ENCODE measurements at places on chromosomes 3 and 15.

GRCh38 chr3:132006605-132007204 is 28.1 kb downstream of the CPNE4 start:
- peak; percentile 9 for DNase-seq

DNA sequence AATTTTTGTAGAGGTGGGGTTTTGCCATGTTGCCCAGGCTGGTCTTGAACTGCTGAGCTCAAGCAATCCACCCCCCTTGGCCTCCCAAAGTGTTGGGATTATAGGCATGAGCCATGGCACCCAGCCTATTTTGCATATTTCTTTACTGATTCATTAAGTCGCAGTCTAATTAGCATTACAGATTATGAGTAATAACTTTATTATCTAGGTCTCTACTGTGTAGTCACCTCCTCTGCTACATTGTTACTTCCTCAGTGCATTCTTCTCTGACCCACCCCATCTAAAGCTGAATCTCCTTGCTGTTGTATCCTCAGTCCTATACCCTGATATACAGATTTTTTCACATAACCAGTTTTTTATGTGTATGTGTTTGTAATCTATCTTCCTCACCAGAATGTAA is 61.7 kb downstream of the TFDP2 start:
- no peak for DNase-seq

GRCh38 chr3:48226939-48227338 is 3.6 kb downstream of the CAMP start:
- DNase-seq = no peak

- no peak for DNase-seq
Measured at GRCh38 chr15:63013052-63013808, 29.3 kb upstream of the TPM1 start.

DNA sequence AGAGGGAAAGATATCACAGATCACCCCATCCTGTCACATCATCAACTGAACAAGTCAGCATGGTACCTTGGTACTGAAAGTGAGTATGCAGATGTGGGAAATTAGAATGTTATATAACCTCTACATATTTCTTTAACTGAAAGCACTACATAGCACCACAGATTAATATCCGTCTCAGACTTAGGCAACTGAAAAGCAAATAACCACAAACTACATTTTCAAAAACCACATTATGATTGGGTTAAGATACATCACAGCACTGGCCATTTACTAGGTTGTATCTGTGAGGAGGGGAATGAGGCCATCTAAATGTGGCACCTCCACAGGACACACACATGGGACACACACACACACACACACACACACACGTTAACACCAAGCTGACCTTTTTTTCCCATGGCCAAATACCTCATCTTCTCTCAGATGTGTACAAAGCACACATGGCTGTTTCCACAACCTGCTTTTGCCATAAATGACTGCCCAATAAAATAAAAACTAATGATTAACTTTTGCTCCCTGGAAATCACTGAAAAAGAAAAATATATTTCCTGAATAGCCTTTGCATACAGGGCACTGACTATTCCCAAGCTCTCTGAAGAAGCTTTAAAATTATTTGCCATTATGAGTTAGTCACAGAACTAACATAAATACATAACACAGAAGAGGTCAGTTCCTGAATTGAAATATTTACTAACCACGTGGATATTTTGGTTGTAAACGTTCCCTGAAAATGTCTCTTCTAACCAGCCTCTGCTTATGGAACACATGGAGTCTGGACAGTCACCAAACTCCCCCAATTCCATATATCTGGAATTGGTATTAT is 60.1 kb downstream of the SUMF1 start:
- DNase-seq = no peak

DNA sequence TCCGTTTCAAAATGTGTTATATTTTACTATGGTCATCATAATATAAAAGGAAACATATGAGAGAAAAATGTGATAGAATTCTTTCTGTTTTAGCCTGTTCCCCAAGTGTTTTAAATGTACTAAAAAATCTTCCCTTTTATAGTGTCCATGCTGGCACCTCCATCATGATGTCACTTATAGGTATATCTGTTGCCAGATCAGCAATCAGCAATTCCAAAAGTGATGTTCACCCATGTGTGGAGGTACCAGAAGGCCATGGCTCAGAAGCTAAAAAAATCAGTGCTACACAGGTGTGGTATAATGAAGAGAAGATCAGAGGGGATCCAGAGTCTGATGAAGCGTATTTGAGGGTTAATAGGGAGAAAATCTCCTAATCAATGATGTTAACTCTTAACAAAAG is 1.1 kb upstream of the GPR15 start:
- no peak for DNase-seq

- DNase-seq = no peak
Measured at GRCh38 chr15:80386151-80386550, 18.0 kb upstream of the ARNT2 start.

- DNase-seq = no peak
Measured at GRCh38 chr3:177525414-177525813, 328.1 kb upstream of the TBL1XR1 start.

- DNase-seq = no peak
Measured at GRCh38 chr15:62469874-62470688, 305.0 kb upstream of the C2CD4B start.

DNA sequence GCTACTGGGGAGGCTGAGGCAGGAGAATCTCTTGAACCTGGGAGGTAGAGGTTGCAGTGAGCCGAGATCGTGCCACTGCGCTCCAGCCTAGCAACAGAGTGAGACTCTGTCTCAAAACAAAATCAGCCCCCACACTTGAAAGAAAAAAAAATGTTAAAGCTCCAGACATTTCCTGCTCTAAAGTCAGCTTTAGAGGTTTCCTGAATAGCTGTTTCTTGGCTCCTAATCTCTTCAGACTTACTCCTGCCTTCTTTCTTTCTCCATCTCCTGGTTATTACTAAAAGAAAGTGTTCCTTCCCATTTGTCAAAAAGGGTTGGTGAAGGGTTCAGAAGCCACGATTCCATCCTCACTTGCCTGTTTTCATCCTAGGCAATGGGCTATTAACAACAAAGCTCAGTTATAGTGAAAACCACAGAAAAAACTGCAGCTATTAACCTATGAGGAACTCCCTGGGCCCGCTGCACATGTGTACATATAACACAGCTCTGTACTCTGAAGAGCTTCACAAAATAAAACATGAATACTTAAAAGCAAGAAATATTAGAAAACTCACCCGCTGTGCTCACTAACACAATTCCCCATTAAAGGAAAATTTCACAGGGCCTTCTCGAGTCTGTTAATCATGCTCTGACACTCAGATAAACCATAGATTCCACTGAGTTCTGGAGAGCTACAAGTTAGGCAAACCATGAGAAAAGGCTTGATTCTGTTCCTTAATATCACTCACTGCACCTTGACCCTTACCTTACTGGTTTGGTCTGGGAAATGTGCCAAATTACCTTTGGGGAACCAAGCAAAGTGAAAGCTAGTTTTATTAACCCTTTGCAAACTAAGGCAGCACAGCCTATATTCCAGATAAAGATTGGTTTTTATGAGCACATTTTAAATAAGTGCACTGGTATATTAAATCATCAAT is 89.9 kb upstream of the TSPAN3 start:
- DNase-seq = no peak

GRCh38 chr3:58111513-58112184 is 99.1 kb downstream of the DNASE1L3 start:
- no peak for DNase-seq

- no peak for DNase-seq
Measured at GRCh38 chr3:9036404-9037131, 73.3 kb upstream of the RAD18 start.

DNA sequence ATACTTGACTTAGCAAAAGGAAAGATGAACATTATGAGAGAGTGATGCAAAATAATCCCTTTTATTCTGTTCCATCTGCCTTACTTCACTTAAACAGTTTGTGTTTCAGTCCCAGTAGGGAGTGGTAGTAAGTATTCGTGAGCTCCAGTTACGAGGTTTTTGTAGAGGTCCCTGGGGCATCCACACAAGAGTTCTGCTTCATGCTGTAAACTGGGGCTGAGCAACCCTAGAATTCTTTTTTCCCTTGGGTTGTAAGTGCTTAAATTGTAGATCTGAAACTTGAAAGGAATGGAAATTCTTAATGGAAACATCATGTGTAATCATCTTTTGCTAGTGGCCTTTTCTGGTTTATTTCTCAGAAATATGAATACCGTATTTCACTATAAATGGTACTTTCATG is 79.5 kb downstream of the SEMA6D start:
- no peak for DNase-seq

DNA sequence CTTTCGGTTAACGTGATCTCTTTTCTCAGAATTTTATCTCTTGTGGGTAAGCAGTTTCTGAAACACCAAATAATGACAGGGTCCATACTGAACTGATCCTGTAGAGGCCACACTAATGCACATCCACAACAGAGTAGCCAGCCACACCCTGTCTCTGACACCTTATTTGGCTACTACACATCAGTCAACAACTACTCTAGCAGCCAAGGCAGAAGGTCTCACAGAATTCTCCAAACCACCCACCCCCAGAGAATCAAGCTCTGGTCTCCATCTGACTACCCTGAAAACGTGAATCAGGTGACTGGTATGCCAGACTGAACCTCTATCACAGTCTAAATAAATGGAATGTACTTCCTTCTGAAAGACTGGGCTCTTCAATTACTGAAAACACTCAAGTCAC is 38.0 kb downstream of the EDC3 start:
- no peak for DNase-seq

GRCh38 chr15:28097656-28098359 is 1.3 kb downstream of the OCA2 start:
- no peak for DNase-seq

- no peak for DNase-seq
Measured at GRCh38 chr3:60573494-60573893, 677.8 kb downstream of the FHIT start.

DNA sequence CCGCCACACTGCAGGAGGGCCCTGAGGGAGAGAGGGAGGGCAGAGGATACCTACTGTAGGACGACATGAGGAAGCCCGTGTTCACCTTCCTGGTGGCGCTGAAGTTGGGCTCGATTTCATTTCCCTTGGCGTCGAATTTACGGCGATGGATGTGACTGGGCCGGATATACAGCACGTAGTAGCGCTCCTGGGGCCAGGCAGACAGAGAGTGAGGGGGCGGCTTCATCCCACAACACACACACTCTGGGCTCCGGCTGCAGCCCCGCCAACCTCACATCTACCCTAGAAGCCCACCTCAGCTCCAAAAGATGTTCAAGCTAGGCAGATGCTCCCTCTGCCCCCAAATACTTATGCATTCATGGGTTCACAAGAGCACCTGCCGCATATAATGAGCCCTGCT is 4.5 kb downstream of the ARPIN start:
- DNase-seq = no peak

GRCh38 chr3:4083225-4084015 is 219.7 kb upstream of the SETMAR start:
- DNase-seq = no peak

- no peak for DNase-seq
Measured at GRCh38 chr3:47022641-47023071, 43.2 kb downstream of the NBEAL2 start.

DNA sequence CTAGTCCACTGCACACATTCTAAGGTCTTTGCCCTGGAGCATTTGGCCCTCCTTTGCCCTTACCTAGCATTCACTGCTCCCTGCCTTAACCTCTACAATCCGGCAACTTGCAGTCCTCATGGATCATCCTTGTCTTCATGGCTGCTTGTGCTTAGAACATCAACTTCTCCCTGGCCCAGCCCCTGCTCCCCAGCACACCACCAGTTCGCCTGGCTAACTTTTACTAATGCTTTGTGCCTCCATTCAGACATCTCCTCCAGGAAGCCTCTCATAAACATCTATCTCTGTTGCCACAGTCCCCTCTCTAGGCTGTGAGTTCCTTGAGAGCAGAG is 57.1 kb downstream of the AAGAB start:
- DNase-seq = no peak

- DNase-seq = no peak
Measured at GRCh38 chr15:31361764-31362515, 35.3 kb downstream of the KLF13 start.

DNA sequence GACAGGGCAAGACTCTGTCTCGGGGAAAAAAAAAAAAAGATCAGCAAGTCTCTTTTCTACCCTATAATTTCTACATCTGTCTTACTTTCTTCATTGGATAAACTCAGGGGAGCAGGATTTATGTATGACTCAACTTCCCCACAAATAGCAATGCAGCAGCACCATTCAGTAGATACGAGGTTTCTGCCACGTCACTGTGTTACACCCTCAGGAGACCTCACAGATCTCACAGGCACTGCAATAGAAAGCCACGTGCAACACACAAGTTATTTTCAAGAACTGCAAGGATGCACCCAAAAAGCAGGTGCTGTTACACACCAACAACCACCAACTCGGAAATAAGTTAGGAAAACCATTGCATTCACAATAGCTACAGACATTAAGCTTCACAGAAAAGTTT is 30.2 kb downstream of the TSPAN3 start:
- no peak for DNase-seq

- no peak for DNase-seq
Measured at GRCh38 chr3:52606373-52607085, 70.1 kb downstream of the UQCC5 start.

- DNase-seq = no peak
Measured at GRCh38 chr3:138078096-138078495, 37.3 kb downstream of the DZIP1L start.

- no peak for DNase-seq
Measured at GRCh38 chr3:197289726-197290125, 8.7 kb downstream of the DLG1 start.

DNA sequence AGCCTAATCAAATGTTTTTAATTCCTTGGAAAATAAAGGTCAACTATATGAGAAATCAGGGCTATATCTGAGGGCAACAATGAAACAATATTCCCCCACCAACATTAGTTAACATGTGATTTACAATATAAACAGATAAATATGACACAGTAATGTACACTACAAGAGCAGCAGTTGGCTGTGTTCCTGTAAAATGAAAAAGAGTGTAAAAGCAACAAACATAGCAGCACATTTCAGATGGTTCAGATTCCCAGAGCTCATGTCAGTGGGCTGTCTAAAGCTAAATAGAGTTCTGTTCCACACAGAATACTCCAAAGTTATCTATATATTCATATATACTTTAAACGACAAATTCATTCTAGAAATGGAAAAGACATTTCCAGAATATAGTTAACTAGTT is 42.6 kb downstream of the ANKRD28 start:
- DNase-seq = no peak

- DNase-seq = no peak
Measured at GRCh38 chr15:74616366-74616939, 817 bp downstream of the CLK3 start.

DNA sequence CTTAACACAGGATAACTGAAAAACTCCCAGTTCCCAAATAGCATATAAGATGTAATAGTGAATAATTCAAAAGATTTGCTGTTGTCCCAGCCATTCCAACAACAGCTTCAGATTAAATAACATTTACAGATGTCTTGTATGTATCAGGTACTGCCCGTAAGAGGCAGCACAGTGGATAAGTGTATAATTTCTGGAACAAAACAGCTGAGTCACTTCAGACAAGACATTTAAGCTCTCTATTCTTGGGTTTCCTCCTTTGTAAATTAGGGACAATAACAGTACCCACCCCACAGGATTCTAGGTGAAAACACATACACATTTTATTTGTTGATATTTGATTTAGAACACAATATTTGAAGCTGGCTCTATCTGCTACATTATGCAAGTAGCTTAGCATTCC is 2.6 kb upstream of the WWTR1 start:
- DNase-seq = no peak

- no peak for DNase-seq
Measured at GRCh38 chr3:100154171-100154570, 39.9 kb upstream of the FILIP1L start.
